ENCODE measurements at places on chromosomes 11 and 22.

DNA sequence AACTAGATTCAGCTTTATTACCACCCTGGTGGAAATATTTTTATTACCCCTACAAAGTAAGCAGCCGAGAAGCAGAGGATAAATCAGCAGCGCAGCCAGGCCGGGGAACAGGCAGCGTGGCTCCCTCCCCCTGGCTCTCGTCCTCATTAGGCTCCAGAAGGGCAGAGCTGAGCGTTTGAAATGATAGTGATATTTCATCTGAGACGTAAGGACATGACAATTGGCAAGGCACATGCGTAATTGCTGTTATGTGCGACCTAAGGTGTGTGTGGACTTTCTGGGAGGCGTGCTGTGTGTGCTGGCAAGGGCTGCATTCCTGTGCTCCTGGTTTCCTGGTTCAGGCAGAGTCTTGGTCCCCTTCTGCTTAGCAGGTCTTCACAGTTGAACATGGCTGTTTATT lies 247.8 kb downstream of the TBC1D22A start:
- no peak for DNase-seq

DNA sequence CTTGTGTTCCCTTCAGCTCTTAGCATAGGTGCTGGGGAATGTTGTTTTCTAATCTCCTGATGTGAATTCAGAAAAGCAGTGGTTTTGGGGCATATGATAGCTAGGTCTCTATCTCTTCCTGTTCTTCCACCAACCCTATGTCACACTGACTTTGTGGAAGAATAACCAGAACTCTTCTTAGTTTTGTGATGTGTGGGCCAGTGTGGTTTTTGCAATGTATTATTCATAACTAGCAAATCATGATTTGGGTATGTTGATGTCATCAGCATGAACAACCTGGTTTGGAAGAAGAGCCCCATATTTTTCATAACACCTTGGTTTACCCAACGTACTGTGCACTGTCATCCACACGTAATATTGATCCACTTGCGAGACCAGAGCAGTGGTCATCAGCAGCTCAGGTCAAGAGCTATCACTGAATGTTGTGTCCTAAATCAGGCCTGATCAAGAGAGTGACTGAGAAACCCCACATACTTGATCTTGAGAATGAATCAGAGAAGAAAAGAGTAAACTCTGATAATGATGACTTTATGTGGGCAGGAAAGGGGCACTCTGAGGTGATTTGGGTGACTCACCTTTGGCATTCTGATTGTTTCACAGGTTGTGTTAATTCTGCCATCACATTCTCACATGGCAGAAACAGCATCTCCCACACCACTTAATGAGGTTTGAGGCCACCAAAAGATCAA lies 19.4 kb upstream of the MS4A6E start:
- DNase-seq: no peak

- DNase-seq: no peak
Measured at GRCh38 chr22:39173050-39173706, 20.7 kb upstream of the CBX7 start.

DNA sequence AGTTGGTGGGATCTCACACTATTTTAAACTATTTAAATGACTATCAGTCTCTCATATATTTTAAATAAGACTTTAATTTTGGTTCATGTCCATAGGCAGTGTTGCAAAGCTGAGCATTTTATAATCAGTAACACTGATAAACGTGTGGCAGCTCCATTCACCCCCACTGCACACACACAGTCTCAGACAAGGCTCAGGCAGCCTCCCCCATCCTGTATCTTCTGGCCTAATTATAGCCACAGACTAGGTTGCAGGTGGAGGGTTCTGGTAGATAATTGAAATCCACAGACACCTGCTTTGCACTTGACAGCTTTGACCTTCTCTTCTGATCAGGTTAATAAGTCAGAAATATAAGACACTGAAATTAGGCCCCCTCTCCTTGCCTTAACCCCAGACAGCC lies 118.5 kb upstream of the LDLRAD3 start:
- DNase-seq: no peak

- DNase-seq: no peak
Measured at GRCh38 chr11:8252388-8252787, 11.3 kb downstream of the LMO1 start.

DNA sequence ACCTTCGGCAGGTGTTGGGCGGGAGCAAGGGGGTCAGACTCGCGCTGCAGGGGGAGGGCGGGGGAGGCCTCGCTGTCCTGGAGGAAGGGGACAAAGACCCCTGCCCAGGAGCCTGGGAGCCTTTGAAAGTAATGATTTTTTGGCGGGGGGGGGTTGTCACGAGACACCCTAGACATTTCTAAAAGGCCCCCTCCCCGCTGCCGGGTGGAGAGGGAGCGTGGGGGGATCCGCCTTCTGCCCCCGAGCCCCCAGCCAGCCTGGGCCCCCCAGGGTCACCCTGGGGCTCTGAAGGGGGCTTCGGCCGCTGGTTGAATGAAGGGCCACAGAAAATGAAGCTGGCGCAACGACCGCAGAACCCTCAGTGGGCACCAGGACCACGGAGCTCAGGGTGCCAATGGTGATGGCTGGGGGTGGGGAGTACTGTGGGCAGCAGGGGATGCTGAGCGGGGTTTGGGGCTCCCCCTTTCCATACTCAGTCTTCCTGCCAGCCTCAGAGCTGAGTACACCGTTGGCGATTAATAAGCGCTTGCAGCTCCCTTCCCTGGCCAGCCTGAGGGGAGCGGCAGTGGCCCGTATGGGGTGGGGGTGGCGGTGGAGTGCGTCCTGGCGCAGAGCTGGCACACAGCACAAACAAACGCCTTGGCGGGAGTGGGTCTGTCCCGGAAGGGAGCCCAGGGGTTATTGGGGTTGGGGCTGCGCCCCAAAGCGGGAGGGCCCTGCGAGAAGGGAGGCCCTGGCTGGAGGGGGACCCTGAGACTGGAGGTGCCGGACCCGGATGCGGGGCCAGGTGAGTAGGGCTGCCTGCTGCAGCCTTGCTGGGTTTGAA lies 1.2 kb upstream of the DUSP8 start:
- DNase-seq: no peak

- DNase-seq: no peak
Measured at GRCh38 chr11:2730272-2731129, 30.7 kb upstream of the KCNQ1OT1 start.

DNA sequence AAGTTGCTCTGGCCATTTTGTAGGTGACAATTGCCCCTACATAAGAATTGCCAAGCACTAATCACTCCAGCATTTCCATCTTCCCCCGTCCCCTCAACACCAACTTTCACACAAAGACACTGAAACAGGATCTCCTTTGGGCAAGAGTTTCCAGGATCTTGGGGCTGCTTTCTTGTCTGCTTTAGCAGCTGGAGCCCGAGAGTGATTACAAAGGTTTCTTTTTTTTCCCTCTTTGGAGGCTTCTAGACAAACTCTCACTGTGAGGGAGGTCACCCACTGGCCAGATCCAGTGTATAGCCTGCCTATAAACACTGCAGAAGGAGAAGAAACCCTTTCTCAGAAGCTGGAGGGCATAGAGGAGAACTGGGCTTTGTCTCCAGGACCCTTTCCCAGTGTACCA lies 92.5 kb downstream of the APIP start:
- no peak for DNase-seq

GRCh38 chr11:111937844-111938243 lies 701 bp downstream of the DIXDC1 start:
- DNase-seq: no peak

DNA sequence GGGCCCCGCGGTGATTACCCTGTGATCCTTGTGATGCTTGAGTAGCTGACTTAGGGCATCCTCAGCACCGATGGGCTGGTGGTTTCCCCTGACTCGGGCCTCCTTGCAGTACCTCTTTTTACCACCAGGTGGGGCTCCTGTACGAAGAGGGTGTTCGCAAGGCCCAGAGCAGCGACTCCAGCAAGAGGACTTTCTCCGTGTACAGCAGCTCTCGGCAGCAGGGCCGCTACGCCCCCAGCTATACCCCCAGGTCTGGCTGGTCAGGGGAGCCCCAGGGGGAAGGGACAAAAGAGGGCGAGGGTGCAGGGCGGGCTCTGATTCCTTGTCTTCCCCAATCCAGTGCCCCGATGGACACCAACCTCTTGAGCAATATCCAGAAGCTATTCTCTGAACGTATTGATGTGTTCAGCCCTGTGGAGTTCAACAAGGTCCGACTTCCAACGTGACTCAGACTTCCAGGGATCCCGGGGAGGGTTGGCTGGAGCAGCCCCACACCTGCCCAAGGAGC lies 1.3 kb upstream of the TM7SF2 start:
- peak; percentile 45 for DNase-seq

DNA sequence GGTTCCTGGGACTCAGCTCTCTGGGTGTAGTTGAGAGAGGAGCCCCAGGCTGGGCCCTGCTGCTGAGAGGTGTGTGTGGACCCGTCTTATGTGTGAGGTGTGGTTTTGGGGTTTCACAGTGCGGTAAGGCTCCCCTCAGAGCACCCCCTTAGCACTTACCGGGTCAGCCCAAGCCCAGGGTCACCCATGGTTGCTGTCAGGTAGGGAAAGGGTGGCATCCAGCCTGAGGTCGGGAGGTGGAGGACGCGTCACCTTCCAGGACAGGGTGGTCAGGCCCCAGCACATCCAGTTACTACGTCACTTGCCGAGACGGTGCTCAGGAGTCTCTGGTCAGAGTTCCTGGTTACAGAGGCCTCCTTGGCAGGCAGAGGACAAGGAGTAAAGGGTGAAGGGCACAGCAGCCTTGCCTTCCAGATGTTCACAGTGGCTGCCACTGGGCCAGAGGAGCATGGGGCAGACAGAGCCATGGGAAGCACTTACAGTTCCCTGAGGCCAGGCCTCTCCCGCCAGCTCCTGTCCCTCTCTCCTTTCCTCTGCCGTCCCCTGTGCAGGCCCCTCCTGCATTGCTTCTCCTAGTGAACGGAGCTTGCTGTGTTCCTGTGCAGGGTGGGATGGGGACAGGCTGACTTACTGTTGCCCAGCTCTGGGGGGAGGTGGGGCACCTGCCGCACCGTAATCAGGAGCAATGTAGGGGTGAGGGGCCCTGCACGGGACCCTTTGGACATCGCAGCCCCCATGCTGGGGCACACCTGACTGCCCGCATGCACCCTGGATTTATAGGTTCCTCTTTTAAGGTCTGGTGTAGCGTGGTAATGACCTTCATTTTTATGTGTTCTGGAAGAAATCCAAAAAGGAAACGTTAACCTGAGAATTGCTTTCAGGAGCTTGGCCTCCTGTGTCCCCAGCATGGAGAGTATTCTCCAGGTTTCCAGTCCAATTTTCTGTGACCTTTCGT lies 285.9 kb downstream of the TBC1D22A start:
- DNase-seq: no peak

DNA sequence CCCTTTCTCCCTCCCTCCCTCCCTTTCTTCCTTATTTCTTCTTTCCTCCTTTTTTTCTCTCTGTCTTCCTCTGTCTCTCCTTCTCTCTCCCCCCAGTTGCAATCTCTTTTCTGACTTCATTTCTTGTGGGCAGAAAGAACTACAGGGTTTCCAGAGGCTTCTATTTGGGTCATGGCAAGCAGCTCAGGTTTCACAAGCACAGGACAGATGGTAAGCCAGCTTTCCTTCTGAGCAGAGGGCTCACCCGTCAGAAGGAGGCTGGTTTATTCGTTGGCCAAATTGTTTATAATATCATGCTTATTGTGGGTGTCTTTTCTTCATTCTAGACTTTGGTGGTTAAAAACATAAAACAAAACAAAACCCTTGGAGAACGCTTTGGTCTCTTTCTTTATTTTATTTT lies 58.9 kb upstream of the CLMP start:
- DNase-seq: no peak

DNA sequence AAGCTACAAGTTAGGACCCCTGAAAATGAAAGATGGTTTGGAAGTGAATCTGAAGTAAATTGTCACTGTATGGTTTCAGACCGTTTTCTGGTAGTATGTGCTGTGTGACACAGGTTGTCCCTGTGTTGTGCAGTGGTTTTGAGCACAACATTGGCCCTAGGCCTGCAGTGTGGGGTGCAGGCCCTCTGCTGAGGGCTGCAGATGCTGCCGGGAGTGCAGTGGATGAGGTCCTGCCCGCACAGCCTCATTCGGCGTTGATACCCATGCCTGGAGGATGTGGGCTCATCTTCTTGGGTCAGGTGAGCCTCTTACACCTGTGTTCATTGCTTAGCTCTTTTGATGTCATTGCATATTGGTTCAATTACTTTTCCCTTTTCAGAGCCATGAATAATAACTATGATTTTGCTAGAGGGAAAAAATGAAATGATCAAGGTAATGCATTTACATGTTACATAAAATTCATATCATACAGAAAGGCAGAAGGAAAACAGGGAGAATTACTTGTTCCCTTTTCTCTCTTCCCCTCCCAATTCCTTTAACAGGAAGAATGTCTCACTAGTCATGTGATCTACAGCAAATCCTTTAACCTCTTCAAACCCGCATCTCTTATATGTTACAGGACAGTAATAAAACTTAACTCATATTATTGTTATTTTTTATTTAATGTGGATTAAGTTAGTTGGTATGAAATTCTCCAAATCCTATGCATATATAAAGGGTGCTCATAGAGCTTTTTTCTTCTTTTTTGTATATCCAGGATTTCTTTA lies 48.7 kb downstream of the PTPRJ start:
- no peak for DNase-seq

DNA sequence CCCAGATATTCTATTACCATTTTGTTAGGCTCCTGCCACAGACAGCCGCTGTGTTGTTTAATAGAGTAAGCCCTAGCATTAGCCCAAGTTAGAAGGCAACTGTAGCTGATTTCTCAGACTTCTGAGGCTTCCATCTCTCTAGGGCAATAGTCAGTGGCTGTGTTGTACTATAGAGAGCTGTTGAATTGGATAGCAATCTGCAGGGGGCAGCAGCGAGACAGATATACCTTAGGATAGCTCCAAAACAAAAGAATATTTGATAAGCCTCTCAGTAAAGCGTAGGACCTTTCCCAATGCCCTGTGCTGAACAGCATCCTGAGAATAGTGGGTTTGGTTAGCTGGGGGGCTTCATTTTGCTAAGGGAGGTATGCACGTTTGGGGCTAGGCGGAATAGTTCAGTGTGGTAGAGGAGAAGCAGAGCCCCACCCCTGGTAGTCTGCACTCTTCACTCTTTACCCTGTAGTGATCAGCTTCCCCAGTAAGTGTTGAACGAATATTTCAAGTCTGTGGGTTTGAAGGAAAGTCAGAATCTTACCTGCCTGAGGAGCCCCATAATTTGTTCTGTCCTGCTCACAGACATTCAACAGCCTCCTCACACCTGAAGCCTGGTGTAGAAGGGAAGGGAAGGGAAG lies 515.1 kb downstream of the INSC start:
- DNase-seq: no peak

GRCh38 chr11:96091476-96091875 lies 167.6 kb upstream of the MTMR2 start:
- no peak for DNase-seq

GRCh38 chr11:117593065-117593464 lies 204.0 kb downstream of the DSCAML1 start:
- DNase-seq: no peak

DNA sequence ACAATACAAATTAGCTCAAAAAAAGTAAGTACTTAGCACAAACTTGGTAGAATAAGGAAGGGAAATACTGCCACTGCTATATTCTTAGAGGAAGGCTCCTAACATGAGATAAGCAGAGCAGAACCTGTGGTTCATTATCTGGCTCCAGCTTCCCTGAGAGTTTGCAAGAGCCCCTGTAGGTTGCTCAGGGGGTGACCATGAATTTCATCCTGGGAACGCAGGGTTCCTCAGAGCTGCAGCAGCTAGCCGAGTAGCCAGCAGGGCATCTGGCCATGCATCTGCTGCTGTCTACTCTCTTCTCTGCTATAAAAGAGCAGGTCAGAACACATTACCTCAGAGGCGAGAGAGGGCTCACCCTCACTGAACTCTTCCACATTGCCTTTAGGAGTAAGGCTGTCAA lies 67.3 kb downstream of the TRPC6 start:
- no peak for DNase-seq
